CD4-positive, alpha-beta T cell treated with Interleukin-6 at 100 ng/mL for 8 hours (primary cell): ENCODE measurements at places on chromosomes 6 and 20.

DNA sequence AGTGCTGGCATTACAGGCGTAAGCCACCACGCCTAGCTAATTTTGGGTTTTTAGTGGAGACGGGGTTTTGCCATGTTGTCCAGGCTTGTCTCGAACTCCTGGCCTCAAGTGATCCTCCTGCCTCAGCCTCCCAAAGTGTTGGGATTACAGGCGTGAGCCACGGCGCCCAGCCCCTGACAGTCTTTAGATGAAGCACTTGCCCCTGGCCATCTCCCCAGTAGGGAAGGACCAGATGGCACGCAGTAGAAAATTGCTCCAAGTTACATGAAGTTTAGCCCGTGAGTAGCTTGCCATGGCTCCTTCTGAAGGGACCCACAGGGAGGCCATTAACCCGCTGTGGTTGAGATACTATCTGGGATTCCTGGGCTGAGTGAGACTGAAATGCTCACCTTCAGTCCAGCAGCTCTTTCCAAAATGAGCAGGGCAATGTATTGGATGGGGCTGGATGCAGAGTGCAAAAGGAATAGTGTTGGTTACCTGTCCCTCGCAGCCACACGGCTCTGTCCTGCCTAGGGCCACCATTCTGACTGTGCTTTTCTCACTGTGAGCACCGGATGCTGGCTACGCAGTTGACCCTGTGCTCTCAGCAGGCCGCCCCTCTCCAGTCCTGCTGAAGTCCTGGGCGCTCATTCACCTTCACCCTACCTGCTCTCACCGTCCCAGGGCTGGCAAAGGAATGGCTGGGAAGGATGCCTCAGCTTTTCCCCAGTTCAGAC lies 66.9 kb downstream of the EFCAB8 start:
- no peak for DNase-seq

DNA sequence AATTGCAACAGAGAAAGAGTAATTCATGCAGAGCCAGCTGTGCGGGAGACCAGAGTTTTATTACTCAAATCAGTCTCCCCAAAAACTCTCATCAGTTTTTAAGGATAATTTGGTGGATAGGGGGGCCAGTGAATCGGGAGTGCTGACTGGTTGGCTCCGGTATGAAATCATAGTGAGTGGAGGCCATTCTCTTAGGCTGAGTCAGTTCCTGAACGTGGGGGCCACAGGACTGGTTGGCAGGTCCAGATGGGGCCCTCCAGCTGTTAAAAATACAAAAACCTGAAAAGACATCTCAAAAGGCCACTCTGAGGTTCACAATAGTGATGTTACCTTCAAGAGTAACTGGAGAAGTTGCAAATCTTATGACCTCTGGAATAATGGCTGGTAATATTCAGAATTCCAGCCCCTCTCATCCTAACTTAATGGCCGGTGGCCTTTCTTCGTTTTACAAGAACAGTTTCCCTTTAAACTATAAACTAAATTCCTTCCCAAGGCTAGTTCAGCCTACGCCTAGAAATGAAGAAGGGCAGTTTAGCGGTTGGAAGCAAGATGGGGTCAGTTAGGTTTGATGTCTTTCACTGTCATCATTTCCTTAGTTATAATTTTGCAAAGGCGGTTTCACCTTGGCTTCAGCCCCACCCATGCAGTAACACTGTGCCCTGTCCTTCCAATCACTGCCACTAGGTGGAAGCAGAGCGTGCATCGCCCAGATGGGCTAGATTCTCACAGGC lies 6.8 kb upstream of the MICA start:
- DNase-seq: peak; percentile 83

- no peak for DNase-seq
These were observed 47.3 kb downstream of the SLC35D3 start for GRCh38 chr6:136969433-136969832.

DNA sequence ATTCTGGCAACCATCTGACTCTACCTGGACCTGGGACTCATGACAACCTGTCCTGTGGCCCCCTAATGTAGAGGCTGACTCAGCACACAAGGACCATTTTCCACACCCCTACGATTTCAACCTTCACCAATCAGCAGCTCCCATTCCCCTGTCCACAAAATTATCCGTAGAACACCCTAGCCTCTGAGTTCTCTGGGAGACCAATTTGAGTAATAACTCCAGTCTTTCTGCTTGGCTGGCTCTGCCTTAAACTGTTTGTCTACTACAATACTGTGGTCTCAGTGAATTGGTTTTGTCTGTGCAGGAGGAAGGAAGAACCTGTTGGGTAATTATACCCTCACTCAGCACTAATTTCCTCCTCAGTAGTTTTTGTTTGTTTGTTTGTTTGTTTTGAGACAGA lies 99.3 kb upstream of the MRPS10 start:
- no peak for DNase-seq

GRCh38 chr6:33704215-33705066 lies 7.1 kb downstream of the UQCC2 start:
- no peak for DNase-seq

DNA sequence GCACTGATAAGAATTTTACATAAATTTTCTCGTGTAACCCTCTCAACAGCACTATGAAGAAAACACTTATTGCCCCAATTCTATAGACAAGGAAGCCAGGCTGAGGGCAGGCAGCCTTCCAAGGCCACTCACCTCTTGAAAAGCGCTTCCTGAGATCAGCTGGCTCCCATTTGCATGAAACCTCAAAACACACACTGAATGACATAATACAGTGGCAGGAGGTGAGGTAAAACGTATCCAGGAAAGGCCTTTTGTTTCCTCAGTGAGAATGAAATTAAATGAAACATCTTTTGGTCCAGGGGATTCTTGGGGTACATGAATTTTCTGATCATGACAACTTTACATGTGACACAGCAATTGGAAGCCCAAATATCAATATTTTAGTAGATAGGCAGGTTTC lies 112.5 kb downstream of the WDR27 start:
- peak; percentile 35 for DNase-seq

GRCh38 chr6:4940416-4940815 lies 63.4 kb downstream of the RPP40 start:
- no peak for DNase-seq

DNA sequence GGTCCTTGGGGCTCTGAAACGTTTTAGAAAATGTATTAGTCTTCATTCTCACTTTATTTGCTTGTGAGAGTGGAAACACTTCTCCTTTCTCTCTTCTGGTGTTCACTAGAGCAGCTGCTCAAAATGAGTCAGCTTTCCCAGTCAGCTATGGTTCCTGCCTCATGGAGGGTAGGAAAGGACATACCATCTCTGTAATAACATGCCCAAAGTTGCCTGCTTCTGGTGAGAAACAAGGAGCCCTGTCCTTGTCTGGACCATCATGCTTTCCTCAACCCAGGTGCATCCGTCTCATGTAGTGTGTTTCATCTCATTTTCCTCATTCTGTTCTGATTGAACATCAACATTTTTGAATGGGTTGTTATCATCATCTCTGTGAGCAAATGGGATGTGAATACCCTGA lies 17.1 kb upstream of the TINAG start:
- DNase-seq: no peak

DNA sequence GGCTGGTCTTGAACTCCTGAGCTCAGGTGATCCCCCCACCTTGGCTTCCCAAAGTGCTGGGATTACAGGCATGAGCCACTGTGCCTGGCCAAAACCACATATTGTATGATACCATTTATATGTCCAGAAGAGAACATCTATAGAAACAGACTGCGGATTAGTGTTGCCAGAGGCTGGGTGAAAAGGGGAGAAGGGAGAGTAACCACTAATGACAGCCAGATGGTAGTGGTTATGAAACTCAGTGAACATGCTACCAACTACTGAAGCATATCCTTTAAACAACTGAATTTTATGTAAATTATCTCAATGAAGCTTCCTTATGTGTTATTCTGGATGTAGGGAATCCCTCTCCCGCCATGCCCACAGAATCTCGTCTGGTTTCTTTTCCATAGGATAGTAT lies 15.7 kb downstream of the SLC23A2 start:
- no peak for DNase-seq

DNA sequence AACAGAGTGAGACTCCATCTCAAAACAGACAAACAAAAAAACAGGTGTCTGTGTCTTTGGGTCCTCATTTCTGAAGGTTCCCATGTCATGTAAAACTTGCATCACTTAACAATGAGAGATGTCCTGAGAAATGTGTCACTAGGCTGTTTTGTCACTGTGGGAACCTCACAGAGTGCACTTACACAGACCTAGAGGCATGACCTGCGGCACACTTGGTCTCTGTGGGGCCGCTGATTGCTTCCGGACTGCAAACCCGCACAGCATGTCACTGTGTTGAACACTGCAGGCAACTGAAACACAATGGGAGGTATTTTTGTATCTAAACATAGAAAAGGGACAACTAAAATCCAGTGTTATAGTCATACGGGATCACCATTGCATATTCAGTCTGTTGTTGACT lies 42.3 kb upstream of the TMEM181 start:
- no peak for DNase-seq

- DNase-seq: peak; percentile 31
These were observed 28.3 kb downstream of the MRS2 start for GRCh38 chr6:24431045-24431451.

- no peak for DNase-seq
These were observed 82.6 kb downstream of the ASXL1 start for GRCh38 chr20:32440758-32441078.

- DNase-seq: no peak
These were observed 22.7 kb upstream of the TMEM181 start for GRCh38 chr6:158536891-158537798.

DNA sequence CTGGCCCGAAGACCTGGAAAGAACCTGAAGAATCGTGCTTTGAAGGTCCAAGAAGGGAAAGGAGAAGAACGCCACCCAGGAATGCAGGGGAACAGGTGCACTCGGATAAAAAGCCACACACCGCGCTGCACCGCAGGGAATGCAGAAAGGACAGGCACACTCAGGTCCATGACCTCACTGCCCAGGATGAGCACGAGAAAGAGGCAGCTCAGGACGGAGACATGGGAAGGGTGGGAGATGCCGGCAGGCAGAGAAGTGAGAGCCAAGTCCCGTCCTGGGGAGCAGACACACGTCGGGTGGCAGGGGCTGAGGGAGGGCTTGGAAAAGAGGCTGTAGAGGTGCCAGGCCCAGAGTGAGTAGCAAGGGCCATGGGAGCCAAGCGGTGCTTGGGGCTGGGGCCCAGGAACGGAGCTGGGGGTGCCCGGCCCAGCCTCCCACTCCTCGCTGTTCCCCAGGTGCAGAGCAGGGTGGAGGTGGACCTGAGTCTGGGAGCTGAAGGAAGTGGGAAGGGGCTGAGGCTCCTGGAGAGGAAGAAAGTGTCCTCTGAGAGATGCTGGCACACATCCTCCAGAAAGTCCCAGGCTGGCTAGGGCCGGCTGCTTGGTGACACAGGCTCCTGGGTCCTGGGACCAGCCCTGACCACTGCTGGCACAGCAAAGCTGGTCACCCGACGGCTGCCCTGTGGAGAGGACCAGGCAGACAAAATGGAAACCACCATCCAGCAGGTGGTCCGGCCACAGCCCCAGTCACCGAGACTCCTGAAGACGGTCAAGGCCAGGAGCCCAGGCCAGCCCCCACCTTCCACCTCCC lies 91.3 kb downstream of the PSMB1 start:
- no peak for DNase-seq

- no peak for DNase-seq
These were observed 96.7 kb downstream of the SLX4IP start for GRCh38 chr20:10531848-10532247.

GRCh38 chr6:125868252-125868651 lies 77.5 kb downstream of the NCOA7 start:
- no peak for DNase-seq

DNA sequence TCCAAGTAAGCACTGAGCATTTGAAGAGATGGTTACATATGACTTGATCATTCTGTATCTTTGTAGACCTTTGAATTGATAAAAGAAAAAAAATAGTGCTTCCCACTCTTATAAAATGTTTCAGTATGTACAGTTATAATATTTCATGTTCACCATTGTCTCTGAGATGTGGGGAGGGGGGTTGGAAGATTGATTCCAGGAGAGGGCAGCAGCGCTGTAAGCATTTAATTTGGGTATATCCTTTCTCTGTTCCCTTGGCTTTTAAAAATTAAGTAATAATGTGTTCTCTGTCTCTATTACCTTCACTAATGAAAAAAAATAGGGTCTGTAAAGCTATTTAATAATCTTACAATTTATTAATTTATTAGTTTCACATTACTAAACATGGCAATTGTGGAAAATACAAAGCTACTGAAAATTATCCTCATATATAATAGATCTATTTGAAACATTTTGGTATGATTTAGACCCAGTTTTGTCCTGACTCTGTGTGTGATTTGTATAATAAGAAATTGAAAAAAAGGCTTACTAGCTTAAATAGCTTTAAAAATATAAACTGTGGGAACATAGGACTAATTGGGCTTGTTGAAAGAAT lies 341.2 kb downstream of the CDKAL1 start:
- DNase-seq: no peak

- no peak for DNase-seq
These were observed 2.3 kb downstream of the SAMD10 start for GRCh38 chr20:63976980-63977738.

DNA sequence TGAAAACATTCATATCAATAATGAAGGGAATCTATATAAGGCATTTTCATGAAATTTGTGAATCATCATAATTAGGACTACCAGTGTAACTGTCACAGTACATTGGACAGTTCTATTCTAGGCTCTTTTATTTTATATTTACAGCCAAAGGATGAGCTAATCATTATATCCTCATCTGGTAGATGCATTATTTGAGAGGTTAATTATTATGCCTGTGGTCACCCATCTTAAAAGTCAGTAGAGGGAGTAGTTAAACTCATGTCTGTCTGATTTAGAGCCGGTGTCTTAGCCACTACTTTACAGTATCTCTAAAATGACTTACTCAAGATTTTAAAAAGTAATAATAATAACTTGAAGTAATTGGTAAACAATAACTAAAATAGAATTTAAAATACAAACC lies 899.3 kb upstream of the MAP3K7 start:
- no peak for DNase-seq

- no peak for DNase-seq
These were observed 166.3 kb downstream of the KCNQ5 start for GRCh38 chr6:72788188-72788587.

DNA sequence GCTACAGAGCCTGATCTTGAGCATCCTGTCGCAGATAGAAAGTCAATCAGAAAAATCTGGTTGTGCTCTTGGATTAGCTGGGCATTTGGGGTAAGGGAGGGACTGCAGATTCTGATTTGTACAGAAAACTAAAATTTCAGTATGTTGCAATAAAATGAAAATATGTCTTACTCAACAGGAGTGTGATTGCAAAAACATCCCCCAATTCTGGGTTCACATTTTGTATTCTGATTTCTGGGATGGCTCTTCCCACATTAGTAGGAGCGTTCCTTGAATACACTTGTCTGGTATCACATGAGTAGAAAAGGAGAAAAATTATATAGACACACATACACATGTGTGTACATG lies 40.5 kb downstream of the PANK2 start:
- no peak for DNase-seq

- DNase-seq: no peak
These were observed 413.4 kb upstream of the SOX4 start for GRCh38 chr6:21180155-21180554.

DNA sequence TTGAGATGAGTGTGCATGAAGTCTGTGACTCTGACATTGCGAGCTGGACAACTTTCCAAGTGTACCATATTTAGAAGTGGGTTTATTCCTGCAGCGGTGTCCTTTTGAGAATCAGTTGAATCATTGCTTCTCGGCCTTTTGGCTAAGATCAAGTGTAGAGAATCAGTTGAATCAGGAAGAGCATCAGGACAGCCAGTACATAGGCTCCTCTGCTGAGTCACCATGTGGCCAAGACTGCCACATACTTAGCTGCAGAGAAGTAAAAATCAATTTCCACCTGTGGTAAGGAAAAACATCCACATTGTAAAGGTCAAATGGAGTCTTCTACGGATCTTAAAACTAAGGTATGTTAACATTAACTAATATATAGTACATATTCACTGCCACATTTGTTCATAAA lies 428.4 kb upstream of the MARCKS start:
- no peak for DNase-seq

GRCh38 chr20:62346398-62347150 lies 20.5 kb downstream of the LAMA5 start:
- no peak for DNase-seq
